ENCODE measurements at places on chromosomes 1 and 21.

- no peak for DNase-seq
Measured at GRCh38 chr21:28752131-28752530, 240.5 kb downstream of the LTN1 start.

GRCh38 chr1:14742181-14742980 lies 143.9 kb downstream of the KAZN start:
- no peak for DNase-seq

- DNase-seq = no peak
Measured at GRCh38 chr1:151944126-151944856, 35.0 kb upstream of the THEM4 start.

DNA sequence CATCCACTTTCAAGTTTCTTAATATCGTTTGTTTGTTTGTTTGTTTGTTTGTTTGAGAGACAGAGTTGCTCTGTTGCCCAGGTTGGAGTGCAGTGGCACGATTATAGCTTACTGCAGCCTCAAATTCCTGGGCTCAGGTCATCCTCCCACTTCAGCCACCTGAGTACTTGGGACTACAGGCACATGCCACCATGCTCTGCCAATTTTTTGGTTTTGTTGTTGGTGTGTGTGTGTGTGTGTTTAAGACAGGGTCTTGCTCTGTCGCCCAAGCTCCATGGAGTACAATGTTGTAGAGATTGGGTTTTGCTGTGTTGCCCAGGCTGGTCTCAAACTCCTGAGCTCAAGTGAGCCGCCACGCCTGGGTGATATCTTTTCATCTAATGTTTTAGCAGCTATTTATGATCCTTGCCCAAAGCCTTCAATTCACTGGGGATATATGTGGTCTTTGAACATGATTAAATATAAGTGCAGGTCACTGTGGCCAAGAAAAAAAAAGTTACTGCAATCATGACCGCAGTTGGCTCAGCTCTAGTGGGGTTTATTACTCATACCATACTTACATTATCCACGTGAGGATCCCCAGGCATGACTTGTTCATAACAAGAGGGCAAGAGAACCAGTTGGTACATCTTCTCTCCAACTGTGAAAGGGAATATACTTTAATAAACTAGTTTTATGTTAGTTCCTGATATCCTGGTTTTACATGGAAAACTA lies 8.0 kb downstream of the RRP1B start:
- DNase-seq = no peak

- no peak for DNase-seq
Measured at GRCh38 chr1:239662950-239663349, 276.6 kb downstream of the CHRM3 start.

- DNase-seq = no peak
Measured at GRCh38 chr1:80402625-80403024, 1396.1 kb upstream of the ADGRL4 start.

- no peak for DNase-seq
Measured at GRCh38 chr1:228977307-228977706, 242.0 kb downstream of the RHOU start.

DNA sequence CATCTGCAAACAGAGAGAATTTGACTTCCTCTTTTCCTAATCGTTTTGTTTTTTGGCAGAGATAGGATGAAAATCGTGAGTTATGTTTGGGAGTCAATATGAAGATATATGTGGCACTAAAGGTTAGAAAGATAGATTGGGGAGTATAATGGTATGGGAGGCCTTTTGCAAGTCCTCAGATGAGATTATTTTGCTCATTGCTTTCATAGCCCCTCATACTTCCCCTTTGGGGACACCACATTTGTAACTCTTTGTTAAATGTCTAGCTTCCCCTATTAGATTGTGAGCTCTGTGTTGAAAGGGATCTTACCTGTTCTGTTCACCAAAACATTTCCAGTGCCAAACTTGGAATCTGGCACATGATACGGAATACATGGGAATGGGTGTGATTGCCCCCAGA lies 30.2 kb downstream of the RAVER2 start:
- no peak for DNase-seq
